ENCODE measurements at places on chromosomes 16 and 17. TPM values are rescaled to one million over a fixed set of nuclear protein-coding genes. Genes with fewer than 3 reads are reported as not detected.
A peak's percentile ranks its signal among the peaks of the same experiment; 100 is the strongest.

GRCh38 chr17:1177016-1177700, 2.6 kb downstream of the ABR start:
- DNase-seq = peak; percentile 64

DNA sequence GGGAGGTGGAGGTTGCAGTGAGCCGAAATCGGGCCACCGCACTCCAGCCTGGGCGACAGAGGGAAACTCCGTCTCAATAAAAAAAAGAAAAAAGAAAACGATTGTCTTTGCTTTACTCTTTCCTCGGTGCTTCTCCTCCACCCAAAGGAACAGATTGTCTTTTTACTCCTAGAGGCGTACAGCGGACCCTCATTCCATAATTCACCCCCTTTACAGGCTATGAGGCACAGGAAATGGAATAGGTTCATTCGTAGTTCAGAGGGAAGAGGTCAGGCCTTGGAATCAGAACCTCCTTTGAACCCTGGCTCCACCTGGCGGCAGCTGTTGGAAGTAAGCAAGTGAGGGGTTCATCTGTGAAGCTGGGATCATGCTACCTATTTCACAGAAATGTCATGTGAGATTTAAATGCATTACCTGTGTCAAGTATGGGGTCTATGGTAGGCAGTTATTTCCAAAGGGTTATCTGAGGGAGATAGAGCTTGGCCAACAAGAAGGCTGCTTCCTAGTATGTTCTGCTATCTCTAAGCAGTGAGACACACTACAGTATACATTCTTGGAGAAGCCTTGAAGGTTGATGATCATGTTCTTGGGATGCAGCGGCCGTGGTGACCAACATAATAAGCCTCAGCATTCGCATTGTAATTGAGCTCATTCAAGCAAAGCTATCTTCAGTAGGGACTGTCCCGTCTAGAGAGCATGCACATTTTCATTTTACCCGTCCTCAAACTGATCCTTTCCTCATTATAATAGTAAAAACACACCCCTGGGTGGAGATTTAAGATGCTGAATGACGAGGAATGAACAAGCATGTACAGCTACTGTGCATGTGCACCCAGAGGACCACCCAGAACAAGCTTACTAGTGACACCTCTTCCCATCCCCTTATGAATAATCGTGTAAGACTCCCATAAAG, 18.7 kb upstream of the ZNF689 start:
- peak; percentile 91 for DNase-seq

DNA sequence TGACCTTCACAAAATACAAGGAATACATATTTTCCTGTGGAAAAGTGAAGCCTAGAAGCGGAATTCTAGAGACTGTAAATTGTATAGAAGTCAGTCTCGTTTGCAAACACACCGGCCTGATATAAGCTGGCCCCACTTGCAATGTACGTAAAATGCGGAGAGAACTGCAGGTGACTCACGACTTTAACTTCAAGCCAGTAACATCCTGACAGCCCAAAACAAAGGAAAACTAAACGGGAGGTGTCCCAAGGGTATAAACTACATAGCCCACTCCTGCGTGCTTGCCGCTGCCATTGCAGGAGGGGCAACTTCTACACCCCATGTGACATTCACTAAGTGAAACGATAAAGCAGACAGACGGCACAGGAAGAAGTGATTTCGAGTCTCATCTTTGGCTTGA, 101.6 kb downstream of the CYTH1 start:
- no peak for DNase-seq

The CCL17 gene
- total RNA-seq = not detected

DNA sequence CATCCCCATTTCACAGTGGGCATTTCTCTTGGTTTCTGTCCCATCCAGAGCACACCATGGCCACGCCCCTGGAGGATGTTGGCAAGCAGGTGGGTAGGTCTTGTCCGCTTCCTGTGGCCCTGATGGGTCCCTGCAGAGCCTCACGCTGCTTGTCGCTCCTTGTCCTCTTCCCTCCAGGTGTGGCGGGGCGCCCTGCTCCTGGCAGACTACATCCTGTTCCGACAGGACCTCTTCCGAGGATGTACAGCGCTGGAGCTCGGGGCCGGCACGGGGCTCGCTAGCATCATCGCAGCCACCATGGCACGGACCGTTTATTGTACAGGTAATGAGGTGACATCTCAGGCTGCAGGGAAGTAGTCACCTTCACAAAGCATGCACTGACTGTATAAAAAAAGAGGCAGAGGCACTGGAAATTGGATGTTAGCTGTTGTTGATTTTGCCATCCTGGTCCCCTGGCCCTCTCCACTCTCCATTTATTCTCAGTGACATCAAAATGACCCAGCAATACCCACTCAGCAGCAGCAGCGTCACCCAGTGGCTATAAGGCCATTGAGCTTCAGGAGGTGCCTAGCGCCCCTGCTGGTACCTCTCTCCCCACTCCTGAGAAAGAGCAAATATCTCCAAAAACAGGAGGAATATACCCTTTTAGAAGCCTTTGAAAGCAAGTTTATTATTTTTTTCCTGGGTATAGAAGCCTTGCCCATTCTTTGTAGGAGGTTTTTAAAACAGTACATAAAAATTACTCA, 13.7 kb downstream of the METTL22 start:
- no peak for DNase-seq

GRCh38 chr16:4052801-4053293, 63.4 kb downstream of the ADCY9 start:
- DNase-seq = no peak

The CTF1 gene
- 8.7 TPM for total RNA-seq

The RNPS1 gene
- total RNA-seq = 105 TPM

The SGSH gene
- 12.4 TPM for total RNA-seq

DNA sequence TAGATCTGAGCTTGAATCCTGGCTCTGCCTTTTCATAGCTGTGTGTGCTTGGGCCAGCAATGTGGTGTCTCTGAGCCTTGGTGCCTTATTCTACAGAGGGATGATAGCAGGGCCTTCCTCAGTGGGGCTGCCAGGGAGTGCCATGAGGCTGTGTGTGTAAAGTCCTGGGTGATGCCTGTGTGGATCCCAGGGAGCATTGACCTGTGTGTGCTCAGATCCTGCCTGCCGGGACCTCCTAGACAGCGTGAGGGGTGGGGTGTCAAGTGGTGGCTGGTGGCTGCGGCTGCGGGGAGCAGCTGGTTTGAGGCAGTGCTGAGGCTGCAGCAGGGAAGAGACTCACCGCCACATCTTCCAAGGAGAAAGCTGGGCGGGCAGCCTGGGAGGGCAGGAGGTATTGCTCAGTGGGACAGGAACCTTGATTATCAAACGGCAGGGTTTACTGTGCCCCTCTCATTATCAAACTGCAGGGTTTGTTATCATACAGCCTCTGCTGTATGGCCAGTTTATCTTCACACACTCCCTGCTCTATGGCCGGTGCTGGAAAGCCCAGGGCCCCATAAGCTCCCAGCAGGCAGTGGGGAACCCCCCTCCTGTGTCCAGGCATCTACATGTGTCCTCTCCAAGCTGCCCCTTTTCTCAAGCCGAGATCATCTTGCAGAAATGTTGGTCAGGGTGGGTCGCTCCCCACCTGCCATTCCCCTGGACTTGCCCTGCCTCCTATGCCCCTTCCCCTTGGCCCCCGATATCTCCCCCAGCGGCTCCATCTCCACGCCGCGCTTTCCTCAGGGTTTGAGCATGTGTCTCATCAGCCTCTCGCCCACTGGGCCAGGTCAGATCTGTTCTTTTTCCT, 3.1 kb upstream of the ADCY7 start:
- DNase-seq = no peak

The SLC38A10 gene
- total RNA-seq = 44.6 TPM

The NUP93 gene
- total RNA-seq = 25.7 TPM

DNA sequence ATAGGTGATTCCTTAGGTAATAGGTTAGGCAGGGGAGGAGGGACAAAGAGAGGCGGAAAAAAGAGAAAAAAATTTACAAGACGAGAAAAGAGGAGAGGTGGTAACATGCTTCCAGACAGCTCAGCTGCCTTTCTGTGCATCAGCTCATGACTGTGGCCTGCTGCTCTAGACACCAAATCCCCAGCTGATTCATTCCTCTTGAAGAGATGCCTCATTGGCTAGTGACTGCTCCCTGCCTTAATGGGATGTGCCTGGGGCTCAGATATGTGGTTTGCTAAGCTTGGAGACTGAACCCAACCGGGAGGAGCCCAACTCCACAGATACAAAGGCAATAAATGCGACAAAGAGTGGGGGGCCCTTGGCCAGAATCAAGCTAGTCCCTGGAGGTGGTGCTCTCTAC, 105.9 kb upstream of the FAM20A start:
- no peak for DNase-seq

Data from Right ventricle myocardium inferior (tissue), 1 donor.